Myocyte (in vitro differentiated cells): ENCODE measurements at places on chromosomes 3 and 15.

GRCh38 chr3:62367763-62368195, 5.6 kb downstream of the FEZF2 start:
- DNase-seq: no peak

DNA sequence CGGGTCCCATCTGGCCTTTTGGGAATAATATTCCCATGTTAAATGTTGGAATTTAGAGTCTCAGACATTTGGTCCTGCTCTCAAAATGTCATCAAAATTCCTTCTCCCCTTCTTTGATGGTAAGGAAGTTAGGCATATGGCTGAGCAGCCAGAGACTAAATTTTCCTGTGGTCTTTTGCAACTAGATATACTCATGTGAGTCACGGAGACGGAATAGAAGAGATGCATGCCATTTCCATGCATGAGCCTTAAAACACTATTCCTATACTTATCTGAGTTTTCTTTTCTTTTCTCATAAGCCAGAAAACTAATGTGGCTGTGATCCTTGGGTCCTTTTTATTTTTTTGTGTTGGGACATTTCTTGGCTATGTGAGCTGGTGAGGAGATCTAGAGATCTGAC, 105.3 kb downstream of the NR2F2 start:
- no peak for DNase-seq

DNA sequence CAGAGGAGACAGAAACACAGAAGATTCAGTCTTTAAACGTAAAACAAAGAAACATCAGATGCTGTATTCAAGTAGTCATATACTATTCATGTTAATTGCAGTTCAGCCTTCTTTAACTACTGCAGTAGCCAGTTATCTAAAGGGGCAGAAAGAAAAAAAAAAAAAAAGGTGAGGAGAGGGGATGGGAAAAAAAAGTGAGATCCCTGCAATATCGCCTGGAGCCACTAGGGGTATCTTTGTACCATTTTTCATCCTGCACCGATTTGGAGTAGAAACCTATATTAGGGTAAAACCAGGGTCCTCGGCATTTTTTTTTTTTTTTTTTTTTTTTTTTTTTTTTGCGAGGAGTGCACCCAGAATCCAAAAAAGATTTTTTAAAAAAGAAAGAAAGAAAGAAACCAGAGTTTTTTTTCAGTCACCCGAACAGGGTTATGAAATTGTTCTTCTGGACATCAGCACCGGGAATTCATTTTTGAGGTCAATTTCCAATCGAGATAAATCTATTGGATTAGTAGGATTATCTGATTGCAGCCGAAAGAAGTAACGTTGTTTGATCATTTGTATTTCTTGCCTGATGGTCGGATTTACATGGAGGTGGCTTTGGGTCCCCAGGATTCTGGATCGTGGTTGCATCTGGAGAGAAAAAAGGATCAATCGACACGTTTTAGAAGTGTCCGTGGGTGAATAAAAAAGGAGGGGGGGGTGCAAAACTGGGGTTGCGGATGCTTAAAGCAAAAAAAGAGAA, 186.7 kb downstream of the NLGN1 start:
- DNase-seq: peak; percentile 36

- DNase-seq: no peak
Measured at GRCh38 chr3:112357930-112358780, 25.2 kb downstream of the CD200 start.

- DNase-seq: no peak
Measured at GRCh38 chr15:45262906-45263461, 10.9 kb downstream of the SLC28A2 start.

DNA sequence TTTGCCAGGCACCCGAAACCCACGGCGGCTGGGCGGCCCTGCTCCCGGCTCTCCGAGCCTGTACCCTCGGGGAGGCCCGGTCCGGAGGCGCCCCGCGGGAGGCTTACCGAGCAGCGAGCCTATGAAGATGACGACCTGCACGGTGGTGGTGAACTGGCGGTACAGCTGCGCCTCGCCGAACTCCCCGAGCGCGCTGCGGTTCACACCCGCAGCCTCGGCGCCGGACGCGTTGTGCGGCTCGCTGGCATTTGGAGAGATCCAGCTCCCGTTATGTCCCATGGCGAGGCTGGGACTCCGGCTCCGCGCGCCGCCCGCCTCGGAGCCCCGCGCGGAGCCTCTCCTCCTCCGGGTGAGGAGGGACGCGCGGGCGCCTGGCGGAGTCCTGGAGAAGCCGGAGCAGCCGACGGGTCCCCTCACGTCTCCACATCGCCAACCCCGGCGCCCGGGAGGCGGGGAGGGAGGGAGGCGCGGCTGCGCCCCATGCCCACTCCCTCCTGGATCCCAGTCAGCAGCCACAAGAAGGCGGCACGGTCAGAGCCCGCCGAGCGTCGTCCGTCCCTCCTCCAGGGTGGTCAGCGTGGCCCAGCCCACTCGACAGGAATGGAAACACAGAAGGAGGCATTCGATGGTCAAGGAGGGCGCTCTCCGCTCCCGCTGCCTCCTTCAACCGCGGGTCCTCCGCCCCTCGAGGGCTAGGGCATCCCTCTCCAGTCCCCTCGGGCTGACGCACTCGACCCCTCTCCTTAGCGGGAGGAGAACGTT, at the start of gene GPR176:
Gene GPR176, minus strand, starts transcription at position 519 of the 762 bp plus-strand sequence. Its CDS starts 240 bp downstream, at position 279.
- peak; percentile 93 for DNase-seq

DNA sequence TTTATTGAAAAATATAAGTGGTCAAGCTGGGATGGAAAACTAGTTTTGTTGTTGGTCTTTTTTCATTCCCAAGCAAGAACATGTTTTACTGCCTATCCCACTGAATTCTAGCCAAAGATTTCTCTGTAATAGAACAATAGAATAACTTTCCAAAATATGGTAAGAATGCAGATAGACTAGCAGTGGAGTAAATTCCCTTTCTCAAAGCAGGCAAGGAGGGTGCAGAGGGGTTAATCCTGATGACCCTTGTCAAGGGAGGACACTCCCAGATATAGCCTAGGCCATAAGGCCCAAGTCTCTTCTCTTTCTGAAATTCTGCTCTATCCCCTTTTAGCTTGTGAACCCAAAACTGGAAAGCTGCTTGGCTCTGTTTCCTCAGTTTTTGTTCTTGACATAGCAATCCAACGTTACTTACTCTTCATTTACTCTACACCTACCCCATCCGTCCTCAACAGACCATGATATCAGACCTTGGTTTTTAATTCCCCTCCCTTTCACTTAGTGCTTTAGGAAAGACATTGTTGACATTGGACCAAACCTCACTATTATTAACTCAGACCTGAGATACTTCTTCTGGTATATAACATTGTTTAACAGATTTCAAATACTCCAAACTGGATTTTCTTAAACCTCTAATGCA, 453.6 kb upstream of the THBS1 start:
- DNase-seq: peak; percentile 52

DNA sequence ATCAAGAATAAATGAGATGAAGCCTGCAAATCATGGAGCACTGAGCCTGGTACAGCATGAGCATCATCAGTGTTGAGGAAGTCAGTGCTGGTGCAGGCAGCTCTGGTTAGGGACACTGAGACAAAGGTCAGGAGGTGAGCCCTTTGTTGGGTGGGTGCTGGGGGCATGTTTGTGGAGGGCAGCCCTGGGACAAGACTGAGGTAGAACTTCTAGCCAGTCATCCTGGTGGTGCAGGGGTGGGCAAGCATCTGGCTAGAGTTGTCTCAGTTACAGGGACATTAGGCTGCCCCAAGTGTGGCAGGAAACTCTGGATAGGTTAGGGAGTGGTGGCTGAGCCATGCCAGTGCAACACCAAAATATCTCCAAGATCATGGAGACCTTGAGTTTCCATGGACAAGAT, 27.3 kb downstream of the WNT5A start:
- no peak for DNase-seq

DNA sequence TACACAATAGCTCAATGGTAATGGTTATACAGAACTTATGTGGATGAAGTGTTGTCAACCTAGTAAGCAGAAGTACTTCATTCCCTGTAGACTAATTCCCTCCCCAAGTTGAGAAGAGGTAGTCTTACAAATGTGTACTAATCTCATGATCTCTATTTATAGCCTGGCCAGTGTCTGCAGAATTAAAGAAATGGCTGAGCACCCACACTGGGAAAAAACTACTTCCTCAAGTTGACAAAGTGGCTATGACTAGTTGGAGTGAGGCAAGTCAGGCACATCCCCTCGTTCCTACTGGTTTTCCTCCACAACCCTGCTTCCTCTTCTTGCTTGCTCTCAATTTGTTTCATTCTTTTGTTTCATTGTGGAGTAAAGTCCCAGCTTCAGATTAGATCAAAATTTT, 566.7 kb upstream of the ZNF717 start:
- DNase-seq: no peak

- DNase-seq: peak; percentile 36
Measured at GRCh38 chr15:32688151-32688639, 29.6 kb upstream of the GREM1 start.
